ENCODE measurements at places on chromosomes 16 and 17. TPM values are rescaled to one million over a fixed set of nuclear protein-coding genes. Genes with fewer than 3 reads are reported as not detected.

KRTAP3-2 gene
- total RNA-seq, result not detected

TBC1D3H gene
- total RNA-seq, result not detected

SMTNL2 gene
- total RNA-seq, result not detected

TNFRSF12A gene
- 743 TPM for total RNA-seq

CDH3 gene
- 3.9 TPM for total RNA-seq

PROCA1 gene
- total RNA-seq, result 0.84 TPM

DNA sequence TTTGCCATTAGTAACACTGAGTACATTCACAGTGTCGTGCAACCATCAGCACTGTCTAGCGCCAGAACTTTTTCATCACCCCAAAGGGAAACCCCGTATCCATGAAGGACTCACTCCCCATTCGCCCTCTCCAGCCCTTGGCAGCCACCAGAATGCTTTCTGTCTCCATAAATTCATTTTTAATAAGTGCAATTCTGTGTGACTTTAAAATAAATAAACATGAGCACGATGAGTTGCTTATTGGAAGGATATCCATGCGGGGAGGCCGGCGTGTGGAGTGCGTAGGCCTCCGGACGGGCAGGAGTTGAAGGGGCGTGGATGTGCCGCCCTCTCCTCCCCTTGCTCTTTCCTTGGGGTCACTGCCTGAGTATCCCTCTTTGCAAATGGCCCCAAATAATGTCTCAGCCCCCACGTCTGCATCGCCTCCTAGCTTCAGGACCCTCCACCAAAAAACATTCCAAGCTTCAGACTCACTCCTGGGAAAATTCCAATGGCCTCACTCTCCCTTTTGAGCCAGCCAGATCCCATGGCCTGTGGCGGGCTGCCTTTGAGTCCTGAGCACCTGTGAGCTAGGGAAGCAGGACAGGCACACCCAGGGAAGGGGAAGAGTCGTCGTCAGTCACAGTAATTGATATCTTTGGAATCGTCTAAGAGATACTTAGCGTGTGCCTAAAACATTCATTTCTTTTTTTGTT, 306.3 kb downstream of the SEC14L1 start:
- DNase-seq, result no peak

DNA sequence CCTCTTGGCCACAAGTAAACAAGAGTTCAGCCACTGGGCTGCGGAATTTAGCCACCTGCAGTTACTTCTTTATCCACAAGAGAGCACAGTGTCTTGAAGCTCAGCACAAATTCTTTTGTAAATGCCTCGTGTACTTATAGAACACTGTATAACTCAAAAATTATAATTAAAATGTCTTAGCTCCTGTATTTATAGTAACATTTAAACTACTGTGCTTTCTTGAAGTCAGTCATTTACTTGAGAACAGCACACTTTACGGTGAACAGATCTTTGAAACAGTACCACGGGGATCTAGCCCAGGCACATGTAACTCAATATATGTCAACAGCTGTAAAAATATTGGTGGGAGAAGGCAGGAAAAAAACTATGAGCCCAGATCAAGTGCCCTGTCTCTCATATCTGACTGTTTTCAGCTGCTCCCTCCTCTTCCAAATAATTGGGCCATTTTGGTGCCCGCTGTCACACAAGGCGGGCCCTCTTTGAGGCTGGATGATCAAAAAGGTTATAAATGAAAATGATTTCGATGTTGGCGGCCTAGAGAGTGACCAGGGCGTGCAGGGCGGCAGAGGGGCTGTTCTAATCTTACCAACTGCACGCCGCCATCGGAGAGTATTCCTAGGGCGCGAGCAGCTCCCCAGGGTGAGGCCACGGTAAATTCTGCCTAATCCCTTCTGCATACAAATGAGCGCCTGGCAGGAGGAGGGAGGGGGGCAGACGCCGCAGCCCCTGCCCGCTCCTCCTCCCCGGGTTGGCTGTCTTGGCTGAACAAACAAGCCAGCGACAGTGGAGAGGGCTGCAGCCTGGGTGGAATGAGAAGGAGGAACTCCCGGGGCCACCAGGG, 183.2 kb downstream of the C16orf78 start:
- peak; percentile 5 for DNase-seq

- peak; percentile 12 for DNase-seq
Measured at GRCh38 chr17:66461343-66461995, 159.1 kb downstream of the PRKCA start.

DNA sequence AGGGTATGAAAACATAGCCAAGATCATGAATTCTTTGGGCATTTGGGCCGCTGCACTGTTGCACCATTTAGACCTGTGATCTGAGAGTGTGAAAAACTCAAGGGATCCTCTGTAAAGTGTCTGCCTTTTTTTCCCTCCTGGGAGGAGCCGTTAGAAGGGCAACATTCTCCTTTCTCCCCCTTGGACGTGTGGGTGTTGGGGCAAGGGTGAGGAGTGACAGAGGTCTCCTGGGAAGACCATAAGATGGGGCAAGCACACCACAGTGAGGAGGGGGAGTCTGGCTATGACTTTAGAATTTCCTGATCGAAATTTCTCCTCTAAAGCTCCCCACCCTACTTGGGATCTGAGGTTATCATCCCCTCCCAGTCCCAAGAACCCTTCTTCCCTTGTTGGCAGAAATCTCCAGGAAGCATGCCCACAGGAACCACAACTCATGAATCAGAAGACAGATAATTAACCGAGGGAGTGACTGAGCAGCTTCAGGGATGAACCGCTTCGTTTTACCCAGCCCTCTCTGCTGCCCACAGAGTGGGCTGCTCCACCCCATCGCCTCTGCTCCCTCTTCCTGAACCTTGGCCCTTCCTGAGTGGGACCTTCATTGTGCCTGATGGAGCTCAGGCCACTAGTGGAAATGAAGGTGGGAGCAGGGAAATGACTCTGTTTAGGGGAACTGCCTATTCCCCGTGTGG, 4.2 kb downstream of the ITGB3 start:
- peak; percentile 94 for DNase-seq

GRCh38 chr17:47279062-47279801, 25.6 kb downstream of the ITGB3 start:
- DNase-seq, result peak; percentile 100

- DNase-seq, result no peak
Measured at GRCh38 chr16:47387026-47387734, 73.7 kb downstream of the ITFG1 start.

- DNase-seq, result no peak
Measured at GRCh38 chr17:63317166-63317840, 128.8 kb downstream of the CYB561 start.

DNA sequence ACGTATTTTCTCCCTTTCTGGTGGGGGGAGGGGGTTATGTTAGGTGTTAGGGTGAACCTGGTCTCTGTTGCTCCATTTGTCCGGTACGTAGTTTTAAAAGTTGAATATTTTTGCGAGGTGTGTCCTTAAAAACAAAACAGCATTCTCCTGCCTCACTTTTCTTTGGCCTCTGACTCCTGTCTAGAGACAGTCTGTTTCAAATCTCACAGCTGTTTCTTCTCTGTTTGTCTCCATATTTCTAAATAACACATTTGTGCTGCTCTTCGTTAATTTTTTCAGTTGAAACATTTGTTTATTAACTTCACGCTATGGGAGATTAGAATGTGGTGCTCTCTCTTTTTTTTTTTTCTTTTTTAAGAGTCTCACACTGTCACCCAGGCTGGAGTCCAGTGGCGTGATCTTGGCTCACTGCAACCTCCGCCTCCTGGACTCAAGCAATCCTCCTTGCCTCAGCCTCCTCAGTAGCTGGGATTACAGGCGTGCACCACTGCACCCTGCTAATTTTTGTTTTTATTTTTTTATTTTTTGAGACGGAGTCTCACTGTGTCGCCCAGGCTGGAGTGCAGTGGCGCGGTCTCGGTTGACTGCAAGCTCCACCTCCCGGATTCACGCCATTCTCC, 31.7 kb downstream of the RPA1 start:
- DNase-seq, result no peak

- no peak for DNase-seq
Measured at GRCh38 chr16:1024138-1024537, 42.6 kb downstream of the SOX8 start.

DNA sequence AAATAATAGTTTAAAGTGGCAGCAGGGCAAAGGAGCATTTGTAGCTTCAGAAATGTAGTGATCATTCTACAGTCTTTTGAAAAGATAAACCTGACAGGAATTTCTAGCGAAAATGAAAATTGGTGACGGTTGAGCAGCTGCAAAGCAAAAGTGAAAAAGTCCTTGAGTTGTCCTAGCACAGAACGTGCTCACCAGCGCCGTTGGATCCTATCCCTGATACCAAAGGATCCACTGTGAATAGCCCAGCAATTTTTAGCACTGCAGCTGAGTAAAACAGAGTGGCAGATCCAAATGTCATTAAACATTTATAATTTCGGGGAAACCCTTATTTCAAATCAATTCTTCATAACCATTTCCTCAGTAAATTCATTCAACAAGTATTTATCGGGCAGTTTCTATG, 453.8 kb upstream of the HSBP1 start:
- no peak for DNase-seq

GRCh38 chr17:38598536-38598935, 7.2 kb downstream of the SRCIN1 start:
- peak; percentile 73 for DNase-seq
